Stimulated activated CD4-positive, alpha-beta T cell treated with anti-CD3 and anti-CD28 coated beads, Interleukin-12 subunit alpha, Interleukin-12 subunit beta, amount 100 ng/mL, for 4 hours (primary cell): ENCODE measurements at places on chromosomes 12 and 14.

GRCh38 chr12:2811801-2812200 is 667 bp upstream of the ITFG2 start:
- no peak for DNase-seq

GRCh38 chr12:10243818-10244520 is 31.3 kb downstream of the GABARAPL1 start:
- no peak for DNase-seq

GRCh38 chr14:70641548-70642302 is at the start of gene TTC9:
TTC9 (plus strand) TSS chr14:70641916; CDS start chr14:70642130, 214 bp downstream.
- peak; percentile 37 for DNase-seq

DNA sequence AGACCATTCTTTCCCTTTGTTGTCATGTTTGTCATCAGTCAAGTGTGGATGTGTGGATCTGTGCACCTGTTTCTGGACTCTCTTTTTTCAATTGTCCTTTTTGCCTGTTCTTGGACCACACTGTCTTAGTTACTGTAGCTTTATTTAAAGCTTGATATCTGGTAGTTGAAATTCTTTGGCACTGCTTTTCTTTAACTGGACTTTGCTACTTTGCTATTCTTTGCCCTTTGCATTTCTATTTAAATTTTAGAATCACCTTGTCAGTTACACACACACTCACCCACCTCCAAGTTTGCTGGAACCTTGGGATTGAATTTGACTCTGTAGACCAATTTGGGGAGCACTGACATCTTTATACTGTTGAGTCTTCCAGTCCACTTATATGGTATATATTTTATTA is 61.5 kb downstream of the VRK1 start:
- no peak for DNase-seq

DNA sequence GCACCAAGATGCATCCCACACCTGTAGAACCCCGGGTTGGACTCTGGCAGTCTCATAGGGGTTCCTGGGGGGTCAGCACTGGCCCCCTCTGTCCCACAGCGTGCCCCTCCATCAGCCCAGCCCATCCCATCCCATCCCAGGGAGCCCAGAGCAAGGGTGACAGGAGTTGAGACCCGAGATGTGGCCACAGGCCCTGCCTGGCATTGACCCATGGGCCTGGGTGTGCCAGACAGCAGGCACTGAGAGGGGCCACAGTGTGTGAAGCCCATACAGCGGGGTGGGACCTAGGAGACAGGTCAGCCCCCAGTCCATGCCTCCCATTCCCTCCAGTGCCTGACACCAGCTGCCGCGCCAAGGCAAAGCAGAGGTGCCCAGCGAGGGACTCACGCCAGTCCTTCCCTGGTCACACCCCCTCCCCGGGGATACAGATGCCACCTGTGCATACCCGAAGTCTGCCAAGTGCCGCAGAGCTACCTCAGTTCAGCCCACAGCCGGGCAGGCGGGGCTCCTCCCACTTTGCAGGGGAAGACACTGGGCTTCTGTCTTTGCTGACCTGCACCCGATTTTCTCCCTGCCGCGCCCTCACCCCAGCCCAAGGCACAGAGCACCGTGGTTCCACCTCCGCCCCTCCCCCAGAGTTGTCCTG is 50.4 kb downstream of the CYP46A1 start:
- no peak for DNase-seq

- no peak for DNase-seq
These were observed 21.1 kb downstream of the CHFR start for GRCh38 chr12:132866251-132866828.

- DNase-seq = no peak
These were observed 195.6 kb downstream of the TTC7B start for GRCh38 chr14:90620568-90621077.

DNA sequence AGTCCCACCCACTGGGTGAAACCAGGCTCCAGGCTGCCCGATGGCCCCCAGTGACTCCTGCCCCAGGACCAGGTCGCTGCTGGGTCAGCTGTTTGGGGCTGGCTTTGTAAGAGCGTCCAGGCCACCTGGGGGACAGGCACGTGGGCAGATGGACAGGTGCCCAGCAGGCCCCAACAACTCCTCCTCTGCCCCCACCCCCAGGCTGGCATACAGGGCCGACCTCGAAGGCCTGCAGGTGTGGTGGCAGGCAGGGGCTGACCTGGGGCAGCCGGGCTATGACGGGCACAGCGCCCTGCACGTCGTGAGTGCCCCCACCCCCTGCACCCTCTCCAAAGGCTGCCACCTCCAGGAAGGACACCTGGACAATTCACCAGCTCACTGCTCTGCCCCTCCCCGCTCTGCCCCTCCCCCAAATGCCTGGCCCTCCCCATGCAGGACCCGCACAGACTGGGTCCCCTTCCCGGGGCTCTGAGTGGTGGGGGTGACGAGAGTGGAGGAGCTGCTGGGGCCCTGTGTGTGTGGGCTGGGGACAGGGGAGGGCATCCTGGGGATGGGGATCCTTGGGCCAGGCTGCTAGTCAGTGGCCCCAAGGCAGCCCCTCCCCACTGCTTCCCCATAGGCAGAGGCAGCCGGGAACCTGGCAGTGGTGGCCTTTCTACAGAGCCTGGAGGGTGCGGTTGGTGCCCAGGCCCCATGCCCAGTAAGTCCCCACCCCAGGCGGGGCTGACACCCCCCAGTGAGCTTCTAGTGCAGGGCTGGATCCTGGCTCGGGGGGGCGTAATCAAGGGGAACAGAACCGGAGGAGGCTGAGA is 26.0 kb downstream of the ASPG start:
- no peak for DNase-seq

DNA sequence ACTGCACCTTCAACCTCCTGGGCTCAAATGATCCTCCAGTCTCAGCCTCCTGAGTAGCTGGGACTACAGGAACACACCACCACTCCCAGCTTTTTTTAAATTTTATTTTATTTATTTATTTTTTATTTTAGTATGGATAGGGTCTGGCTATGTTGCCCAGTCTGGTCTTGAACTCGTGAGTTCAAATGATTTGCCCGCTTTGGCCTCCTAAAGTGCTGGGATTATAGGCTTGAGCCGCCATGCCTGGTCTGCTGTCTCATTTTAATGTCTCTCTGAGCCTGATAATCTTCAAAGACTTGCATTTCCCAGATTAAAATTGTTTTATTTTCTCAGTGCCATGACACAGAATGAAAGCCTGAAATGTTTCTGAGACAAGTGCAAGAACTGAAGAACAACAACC is 1.2 kb upstream of the INHBC start:
- DNase-seq = no peak

GRCh38 chr12:10067942-10068341 is 30.8 kb downstream of the CLEC1A start:
- DNase-seq = no peak

- DNase-seq = no peak
These were observed 134.1 kb upstream of the PLEKHG7 start for GRCh38 chr12:92568691-92569090.

- DNase-seq = no peak
These were observed 87.5 kb downstream of the SLC6A15 start for GRCh38 chr12:84825149-84825548.

GRCh38 chr14:60777856-60778578 is 43.5 kb downstream of the MNAT1 start:
- no peak for DNase-seq

DNA sequence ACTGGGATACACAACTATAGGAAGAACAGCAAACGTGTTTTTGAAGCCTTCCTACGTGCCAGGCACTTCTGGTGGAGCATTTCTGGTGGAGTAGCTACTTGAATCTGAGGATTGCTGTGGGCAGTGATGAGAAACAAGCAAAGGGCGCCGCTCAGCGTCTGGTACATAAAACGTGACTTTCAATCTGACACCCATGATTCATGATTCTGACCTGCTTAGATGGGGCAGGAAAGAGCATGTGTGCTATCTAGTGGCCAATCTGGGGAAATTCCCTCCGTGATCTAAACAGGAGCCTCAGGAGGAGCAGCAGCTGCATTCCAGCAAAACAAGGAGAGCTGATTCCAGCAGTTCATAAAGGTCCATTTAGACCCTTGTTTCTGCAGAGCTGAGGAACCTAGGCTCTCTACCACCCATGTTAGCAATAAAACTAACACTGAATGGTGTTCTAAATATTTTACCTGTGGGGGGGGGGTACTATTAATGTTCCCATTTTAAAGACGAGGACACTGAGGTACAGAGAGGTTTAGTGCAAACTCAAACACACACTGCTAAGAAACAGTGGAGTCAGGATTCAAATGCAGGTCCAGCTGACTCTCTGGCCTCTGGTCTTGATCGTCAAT is 37.8 kb downstream of the PAH start:
- DNase-seq = no peak

DNA sequence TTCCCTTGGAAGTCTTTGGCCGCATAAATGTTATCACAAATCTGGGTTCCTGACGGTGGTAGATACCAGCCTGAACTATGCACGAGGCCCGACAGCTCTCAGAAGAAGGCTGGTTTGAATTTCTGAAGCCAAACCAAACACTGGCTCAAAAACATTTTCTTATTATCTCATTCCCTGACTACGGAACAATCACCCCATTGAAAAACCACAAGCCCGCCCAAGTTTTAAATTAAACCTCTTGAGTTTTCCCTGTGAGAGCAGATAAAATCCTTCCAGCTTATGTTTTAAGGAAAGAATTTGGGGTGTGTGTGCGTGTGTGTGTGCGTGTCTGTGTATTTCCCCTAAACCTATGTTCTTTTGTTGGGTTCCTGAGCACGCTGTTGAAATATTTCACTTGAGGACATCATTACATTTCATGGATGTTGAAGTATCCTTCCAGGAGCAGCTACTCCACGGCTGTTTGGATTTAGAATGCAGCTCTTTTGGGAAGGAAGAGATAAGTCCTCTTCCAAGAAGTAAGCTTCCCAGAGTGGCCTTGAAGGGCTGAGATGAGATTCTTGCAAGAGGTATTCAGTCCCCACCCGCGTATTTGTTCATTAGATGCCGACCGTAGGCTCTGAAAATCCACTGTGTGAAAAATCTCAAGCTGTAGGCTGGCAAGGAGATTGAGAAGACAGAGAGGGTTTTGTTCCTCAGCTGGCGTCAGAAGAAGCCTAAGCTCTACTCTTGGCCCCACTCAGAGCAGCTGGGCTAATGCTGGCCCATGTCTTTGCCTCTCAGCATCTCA is 131.0 kb upstream of the NCOR2 start:
- DNase-seq = no peak

DNA sequence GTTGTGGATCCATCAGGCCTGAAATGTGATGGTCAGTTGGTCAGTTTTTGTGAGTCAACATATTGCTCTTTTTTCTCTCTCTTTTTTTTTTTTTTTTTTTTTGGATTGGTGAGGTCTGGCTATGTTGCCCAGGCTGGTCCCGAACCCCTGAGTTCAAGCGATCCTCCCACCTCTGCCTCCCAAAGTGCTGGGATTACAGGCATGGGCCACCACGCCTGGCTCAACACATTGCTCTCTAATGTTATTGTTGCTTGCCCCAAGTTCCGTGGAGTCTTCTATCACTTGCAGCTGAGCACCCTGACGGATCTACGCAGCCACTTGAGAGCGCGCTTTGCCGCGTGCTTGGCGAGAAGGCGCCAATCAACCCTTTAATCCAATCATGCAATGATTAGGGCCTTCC is 69.5 kb upstream of the DIO3 start:
- DNase-seq = no peak

GRCh38 chr14:99534863-99535262 is 53.7 kb downstream of the CCNK start:
- DNase-seq = no peak

GRCh38 chr12:55972911-55973598 is 823 bp upstream of the RAB5B start:
- DNase-seq = no peak

DNA sequence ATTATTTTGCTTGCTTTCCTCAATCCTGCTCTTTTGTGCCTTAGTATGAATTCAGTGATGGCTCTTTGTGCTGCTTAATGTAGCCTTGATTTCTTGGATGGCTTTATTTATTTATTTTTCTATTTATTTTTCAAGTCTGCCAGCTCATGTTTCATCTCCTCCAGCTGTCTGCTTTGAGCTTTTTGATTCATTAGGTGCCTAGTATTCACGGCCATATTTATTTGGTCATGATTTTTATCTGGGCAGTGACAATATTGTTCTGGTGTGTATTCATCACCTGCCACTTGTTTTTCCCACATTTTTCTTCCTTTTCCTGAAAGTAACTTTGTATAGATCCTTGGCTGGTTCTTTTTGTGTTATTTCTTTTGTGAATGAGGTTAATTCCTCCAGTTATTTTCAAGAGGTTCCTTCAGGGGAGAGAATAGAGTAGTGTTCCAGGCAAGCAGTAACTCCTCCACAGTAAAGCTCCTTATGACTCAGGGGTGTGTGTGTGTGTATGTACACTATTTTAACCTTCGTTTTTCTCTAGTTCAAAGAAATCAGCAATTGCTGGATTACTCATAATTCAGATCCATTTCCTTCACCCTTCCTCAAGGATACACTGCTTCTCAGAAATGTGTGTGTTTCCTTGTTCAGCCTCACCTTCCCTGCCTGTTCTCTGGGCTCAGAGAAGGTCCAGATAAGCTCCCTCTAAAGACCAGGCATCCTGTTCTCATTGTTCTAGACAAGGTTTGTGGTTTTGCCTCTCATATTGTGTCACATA is 51.6 kb upstream of the PMCH start:
- no peak for DNase-seq

DNA sequence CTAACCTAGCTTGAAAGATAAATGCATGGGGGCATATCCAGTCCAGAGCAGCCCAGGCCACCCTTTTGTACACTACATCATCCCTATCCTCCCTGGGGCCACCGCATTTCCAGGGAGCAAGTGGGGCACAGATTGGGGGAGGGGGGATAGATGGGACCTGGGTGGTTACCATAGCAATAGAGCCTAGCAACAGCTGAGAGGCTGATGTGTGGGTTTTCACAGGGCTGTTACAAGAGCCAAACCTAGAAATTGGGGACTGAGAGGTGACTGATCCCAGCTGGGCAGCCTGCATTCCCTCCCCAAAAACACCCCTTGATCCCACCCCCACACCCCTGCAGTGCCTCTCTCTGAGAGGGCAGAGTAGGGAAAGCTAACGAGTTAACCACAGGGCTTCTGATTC is 3.7 kb upstream of the ZNF384 start:
- no peak for DNase-seq

DNA sequence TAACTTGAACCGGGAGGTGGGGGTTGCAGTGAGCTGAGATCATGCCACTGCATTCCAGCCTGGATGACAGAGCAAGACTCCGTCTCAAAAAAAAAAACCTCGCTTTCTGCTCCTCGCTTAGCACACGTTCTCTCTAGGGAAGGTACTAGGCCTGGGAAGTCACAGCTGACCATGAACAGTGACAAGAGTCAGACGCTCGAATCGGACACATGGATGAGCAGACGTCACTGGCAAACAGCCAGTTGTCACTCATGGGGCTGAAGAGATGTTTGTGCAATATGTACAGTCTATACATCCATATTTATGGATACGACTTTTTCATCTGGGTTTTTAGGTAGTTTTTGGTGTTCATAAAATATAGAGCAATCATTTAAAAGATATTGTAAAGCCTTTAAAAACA is 19.4 kb downstream of the TCHP start:
- DNase-seq = no peak

GRCh38 chr12:81176796-81177195 is 98.9 kb downstream of the ACSS3 start:
- DNase-seq = no peak
